ENCODE measurements at places on chromosomes 2 and 18. TPM values are rescaled to one million over a fixed set of nuclear protein-coding genes. Genes with fewer than 3 reads are reported as not detected.

Gene ZNF892
- 0.88 TPM for total RNA-seq

Gene SCG2
- total RNA-seq = 0.95 TPM

Gene ALS2
- total RNA-seq = 27.2 TPM

Gene CRYGB
- not detected for total RNA-seq

DNA sequence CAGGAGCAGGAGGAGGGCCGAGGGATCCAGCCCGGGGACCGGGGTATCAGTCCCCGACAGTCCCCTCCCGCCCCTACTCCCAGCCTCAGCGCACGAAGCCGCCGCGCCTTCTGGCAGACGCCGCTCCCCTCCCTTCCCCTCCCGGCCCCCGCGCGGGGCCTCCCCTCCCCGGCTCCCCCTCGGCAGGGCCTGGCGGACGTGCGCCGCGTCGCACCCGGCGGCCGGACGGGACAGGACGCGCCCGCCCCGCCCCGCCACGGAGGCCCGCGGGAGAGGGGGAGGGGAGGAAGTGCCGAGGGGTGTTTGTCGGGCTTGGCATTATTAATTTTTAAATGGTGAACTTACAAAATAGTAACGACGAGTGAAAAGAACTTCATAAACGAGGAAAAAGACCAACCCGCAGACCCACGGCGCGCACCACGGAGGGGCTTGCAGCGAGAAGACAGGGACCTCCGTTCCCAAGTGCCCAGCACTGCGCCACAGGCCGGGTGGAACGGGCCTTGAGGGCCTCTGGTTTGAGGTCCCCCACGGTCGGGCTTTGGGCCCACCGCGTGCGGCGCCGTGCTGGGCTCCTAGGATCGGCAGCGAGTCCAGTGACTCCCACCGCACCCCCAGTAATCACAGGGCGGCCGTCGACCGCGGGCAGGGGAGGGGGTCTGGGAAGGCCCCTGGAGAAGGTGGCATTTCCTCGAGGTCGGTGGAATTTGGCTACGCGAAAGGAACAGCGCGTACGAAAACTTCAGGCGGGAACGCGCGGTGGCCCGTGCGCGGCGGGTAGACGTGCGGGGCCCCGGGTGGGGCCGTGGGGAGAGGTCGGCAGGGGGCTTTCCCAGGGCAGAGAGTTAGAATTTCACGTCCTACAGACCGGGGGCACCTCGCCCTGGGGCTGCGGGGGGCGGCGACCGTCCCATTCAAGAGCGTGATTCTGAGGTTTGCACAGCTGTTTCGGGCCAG, 954 bp upstream of the CTDSP1 start:
- peak; percentile 80 for DNase-seq

GRCh38 chr2:127117603-127118002, 10.6 kb upstream of the BIN1 start:
- DNase-seq = no peak

GRCh38 chr2:20596193-20596972, 54.5 kb downstream of the HS1BP3 start:
- DNase-seq = no peak

DNA sequence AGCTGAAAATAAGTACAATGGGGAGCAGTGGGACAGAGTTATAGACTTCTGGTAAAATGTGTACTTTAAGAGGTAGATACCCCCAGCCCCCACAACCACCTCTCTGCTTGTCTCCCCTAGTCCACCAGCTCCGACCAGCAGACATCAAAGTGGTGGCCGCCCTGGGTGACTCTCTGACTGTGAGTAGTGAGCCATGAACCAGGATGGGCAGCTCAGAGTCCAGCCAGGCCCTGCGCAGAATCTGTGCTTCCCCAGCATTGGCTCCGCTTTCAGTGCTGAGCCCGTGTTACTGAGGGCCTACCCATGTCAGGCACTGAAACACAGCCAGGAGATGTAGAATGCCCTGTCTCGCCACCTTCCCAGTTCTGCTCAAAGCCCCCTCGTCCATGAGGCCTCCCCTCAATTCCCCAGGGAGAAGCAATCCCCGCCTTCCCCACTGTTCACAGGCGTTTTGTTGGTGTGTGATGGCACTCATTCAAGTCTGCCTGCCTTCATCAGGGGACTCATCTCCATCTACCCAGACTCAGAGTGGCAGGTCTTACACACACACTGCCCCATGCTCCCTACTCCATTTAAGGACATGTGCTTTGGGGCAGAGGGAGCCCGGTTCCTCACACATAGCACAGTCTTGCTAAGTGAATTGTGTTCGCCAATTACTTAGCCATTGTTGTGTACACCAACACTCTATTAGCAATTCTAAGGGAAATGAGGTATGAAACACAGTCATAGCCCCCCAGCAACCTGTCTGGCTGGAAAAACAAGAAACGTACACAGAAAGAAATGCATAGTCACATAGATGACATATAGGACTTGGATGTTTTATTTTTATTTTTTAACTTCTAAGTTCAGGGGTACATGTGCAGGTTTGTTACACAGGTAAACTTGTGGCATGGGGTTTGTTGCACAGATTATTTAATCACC, 122.6 kb downstream of the PLB1 start:
- DNase-seq = no peak

- DNase-seq = no peak
Observed at GRCh38 chr2:20823917-20824316, 1.0 kb upstream of the LDAH start.

Measured in uterus (tissue), 4 donors.